ENCODE measurements at places on chromosomes 7 and 10.

GRCh38 chr7:29892231-29892630 lies 85.9 kb downstream of the WIPF3 start:
- no peak for DNase-seq

DNA sequence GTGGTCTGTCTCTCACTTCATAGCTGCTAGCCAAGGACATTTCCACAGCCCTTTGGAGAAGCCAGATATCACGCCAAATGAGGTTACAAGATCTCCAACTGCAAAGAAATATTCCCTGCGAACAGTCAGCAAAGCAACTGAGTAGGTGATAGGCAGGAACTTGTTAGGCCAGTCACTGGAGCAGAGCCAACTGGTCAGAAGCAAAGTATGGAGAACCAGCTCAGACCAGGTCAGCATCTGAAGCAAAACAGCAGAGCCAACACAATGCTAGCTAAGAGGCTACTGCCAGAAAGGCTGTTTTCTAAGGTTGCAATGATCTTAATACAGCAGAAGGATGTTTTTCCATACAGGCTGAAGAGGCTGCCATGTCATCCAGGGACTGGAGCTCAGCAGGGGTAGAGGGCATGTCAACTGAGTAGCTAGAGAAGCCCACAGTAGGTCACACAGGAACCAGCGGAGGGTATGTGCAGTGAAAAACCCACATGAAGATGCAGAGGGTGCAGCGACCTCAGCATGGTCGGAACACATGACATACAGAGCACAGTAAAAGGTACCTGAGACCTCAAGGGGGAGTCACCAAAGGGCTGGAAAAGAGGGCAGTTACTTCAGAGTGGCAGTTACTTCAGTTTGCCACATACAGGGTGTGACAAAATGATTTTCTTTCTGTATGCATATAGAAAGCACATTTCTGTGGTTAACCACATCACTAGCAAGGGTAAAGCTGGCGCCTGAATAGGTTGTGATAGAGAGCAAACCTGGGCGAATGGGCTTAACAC lies 8.9 kb downstream of the SEC31B start:
- DNase-seq, result no peak

DNA sequence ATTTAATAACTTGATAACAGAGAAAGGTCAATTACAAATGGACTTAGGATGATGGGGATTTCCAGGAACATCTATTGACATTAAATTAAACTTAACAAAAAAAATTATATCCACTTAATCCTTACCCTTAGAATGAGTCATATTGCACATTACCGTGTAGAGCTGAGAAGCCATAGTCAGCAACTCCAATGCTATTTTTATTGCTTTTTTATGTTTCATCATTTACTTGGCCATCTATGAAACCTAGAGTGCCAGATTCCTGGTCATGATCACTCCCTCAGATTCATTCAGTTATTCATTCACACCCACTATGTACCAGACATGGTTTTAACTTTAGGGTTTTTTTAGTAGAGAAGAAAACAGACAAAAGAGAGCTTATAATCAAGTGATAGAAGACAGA lies 1180.4 kb downstream of the CNTNAP2 start:
- DNase-seq, result no peak

DNA sequence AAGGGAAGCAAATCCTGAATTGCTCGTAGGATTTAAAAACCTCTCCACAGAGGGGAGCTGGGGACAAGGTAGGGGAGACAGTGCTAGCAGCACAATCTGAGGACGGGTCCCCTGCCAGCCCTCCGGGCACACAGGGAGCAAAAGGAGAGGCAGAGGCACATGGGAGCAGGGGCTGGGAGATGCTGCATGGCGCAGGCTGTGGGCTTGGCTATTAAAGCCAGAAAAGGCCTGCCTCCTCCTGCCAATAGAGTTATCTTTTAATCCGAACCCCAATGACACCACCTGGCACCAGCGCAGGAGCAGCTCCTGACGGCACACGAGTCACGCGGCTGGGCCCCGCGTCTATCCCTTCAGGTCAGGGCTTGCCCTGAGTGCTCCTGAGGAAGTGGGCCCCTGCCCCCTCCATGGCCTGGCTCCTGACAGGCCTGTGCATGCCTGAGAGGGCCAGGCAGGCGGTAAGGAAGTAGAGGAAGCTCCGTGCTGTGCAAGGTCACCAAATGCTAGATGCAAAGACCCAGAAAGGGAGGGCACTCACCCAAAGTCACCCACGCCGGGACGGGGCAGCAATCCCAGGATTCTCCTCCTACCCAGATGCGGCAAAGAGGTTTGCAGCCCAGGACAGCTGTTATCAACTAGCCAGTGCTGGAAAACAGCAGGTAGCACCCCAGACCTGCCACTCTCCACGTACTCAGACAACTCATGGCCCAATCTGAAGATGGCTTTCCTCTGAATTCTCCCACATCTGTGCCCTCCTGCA lies 28.1 kb downstream of the DLG5 start:
- DNase-seq, result no peak

- DNase-seq, result no peak
These were observed 94.0 kb downstream of the GRK5 start for GRCh38 chr10:119301397-119301796.

DNA sequence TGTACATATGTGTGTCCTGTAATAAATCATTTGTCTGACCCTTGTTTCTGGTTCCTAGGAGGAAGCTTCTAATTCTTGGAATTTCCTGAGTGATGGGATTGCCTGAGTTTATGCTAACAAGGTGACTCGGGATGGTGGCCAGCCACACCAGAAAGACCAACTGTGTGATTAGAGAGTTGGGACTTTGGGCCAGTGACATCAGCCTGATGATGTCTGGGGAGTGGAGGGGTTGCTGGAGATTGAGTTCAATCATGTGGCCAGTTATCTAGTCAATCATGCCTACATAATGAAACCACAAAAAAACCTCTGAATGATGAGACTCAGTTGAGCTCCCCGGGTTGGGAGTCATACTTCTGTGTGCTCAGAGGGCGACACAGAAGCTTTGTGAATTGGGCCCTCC lies 23.5 kb upstream of the CARD11 start:
- no peak for DNase-seq

- no peak for DNase-seq
These were observed 165.3 kb downstream of the USP6NL start for GRCh38 chr10:11446133-11446532.

GRCh38 chr10:79168210-79168609 lies 99.4 kb downstream of the ZMIZ1 start:
- no peak for DNase-seq

DNA sequence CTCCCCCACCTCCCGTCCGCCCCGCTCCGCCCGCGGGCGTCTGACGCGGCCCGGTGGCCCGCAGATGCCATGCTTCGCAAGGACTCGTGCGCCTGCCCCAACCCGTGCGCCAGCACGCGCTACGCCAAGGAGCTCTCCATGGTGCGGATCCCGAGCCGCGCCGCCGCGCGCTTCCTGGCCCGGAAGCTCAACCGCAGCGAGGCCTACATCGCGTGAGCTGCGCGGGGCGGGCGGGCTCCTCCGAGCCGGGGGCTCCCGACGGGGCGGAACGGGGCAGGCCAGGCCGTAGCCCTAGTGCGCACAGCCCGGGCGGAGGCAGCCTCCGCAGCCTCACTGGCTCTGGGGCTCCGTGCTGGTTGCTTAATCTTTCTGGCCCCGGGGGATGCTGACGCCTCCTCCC lies 2.8 kb downstream of the ASIC3 start:
- no peak for DNase-seq

DNA sequence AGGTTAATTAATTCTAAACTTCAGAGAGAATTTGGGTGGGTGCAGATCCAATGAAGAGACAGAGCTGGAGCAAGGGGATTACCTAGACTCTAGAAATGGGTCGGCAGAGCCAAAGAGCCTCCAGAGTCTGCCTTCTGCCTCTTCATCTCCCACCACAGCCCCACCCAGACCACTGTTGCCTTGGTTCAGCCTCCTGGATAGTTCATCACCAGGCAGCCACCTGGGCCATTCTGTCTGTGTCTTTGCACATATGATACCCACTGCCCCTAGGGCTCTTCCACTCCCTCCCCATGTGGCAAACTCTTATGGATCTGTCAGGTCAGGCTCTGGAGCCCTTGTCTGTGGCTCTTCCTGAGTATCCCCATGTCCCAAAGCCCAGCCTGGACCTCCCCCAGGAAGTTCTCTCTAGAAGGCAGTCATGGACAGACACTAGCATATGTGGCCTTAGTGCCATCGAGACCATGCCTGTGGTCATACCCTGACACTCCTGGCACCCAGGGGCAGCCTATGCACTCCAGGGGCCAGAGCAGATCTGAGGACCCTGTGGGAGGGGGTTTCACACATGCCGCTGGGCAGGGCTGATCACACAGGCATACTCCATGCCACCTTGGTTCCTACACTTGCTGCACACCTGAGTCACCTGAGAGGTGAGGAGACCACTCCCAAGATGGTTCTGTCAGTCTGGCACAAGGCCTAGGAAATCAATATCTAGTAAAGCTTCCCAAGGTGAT lies 41.6 kb downstream of the FRMPD2 start:
- DNase-seq, result no peak

GRCh38 chr7:45575501-45576248 lies 1.5 kb downstream of the ADCY1 start:
- DNase-seq, result no peak

All from left kidney (tissue), 8 donors.